ENCODE measurements at places on chromosomes 4 and X.

DNA sequence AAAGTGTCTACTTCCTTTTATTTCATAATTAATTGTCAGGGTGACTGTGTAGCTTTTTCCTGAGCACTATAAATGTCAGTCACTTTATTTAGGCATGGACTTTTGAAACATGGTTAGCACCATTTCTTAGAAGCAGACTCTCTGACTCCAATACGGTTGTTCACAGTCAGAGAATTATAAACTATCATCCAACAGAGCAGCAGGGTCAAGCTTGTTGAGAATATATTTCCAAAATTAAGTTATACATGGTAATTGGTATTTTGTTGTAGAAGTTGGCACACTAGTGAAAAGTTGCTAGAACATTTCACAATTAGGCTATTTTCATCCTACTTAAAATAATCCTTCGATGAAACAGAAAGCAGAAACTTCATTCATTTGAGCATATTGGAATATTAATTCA, 1155.5 kb upstream of the IGFBP7 start:
- no peak for DNase-seq

DNA sequence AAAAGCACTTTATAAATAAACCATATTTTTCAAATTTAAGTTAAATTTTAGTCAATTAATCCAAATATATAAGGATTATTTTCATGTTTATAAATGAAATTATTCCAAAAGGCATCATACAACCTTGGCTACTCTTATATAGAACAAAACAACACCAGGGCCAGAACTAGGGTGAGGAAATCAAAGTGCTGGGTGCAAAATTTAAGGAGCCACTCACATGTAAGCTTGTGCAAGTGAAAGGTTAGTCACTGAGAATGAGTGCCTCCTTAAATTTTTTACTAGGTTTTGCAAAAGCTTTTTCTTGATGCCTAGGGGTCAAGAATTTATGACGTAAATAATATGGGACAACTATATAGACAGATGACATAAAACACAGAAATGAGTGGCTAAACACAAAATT, 83.4 kb upstream of the COX18 start:
- no peak for DNase-seq

GRCh38 chr4:139247700-139248238, 32.3 kb downstream of the MGARP start:
- no peak for DNase-seq

DNA sequence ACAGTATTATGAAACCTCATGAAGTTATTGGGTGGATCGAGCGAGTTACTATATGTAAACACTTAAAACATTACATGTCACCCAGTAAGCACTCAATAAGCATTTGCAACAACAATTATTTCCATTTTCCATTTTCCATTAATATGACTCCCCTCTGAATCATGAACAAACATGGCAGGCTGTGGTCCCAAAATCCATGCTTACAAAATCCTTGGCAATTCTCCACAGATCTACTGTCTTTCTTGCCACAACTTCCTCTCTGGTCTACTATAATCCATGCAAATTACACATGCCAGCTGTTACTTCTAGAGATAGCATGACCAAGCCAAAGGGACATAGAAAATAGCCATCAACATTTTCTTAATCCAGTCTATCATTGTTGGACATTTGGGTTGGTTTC, 22.0 kb downstream of the ASB11 start:
- DNase-seq: no peak

GRCh38 chr4:73181231-73181630, 77.4 kb downstream of the ANKRD17 start:
- no peak for DNase-seq

DNA sequence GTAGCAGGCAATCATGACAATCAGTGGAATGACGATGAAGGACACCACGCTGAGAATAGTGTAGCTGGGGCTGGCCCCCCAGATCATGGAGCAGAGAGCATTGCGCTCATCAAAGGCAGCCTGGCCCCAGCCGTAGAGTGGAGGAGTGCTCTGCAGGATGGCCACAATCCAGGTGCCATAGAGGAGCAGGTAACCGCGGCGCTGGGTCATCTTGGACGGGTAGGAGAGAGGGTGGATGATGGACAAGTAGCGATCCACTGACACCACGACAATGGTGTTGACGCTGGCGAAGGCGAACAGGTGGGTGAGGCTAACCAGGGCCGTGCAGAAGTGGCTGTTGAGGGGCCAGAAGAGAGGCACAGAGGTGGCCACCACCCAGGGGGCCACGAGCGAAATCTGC, 2.8 kb downstream of the GPR101 start:
- DNase-seq: no peak

DNA sequence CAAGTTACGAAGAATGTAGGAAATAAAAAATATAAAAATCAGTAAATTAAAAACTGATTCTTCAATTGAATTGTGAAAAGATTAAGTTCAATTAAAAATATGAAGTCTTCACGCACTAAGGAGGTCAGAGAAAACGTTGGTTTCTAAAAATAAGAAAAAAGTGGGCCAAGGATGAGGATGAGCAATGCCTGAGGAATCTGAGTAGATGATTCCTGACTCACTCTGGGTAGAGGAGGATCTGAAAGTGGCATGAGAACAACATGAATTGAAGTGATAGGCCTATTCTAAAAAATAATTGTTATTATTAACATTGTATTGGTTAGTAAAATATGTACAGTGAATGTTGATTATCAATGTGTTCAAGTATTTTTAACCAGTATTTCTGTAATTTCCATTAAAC, 444.2 kb downstream of the GRIA2 start:
- no peak for DNase-seq

DNA sequence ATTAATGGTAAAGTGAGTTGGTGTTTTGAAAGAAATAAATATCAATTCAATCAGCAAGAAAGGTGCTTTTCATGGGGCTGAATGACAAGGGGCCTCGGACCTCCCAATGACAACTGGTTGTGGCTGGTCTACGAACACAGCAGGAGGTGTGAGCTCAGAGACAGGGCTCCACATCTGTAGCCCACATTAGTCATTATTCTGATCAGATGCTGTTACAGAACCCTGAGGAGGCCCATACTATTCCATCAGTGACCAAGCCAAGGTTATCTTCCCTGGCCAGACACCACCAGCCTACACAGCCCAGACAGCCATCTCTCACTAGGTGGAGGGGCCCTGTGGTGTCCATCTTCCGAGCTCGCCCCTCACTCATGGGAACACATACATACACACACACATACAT, 168.8 kb downstream of the SH3KBP1 start:
- no peak for DNase-seq

- DNase-seq: no peak
Measured at GRCh38 chrX:39850630-39851152, 247.1 kb downstream of the BCOR start.

- no peak for DNase-seq
Measured at GRCh38 chr4:106978046-106978774, 57.9 kb downstream of the DKK2 start.

DNA sequence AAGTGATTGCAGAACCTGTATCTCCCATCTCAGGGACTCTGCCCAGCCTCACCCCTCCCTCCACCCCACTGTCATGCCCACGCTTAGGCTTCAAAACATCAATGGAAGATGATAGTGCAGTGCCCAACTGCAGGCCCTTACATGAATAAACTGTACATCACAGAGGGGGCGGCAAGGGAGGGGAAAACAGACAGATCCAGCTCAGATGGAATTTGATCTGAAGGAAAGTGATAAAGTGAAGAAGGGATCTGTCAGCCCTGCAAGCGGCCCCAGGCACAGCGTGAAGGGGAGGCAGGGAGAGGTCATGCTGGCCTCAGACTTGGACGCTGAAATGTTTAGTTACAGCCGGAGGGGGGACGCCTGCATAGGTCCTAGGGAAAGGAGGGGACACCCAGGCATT, 38.5 kb downstream of the GYG2 start:
- DNase-seq: no peak

GRCh38 chr4:36921476-36922216, 322.9 kb upstream of the NWD2 start:
- DNase-seq: no peak

DNA sequence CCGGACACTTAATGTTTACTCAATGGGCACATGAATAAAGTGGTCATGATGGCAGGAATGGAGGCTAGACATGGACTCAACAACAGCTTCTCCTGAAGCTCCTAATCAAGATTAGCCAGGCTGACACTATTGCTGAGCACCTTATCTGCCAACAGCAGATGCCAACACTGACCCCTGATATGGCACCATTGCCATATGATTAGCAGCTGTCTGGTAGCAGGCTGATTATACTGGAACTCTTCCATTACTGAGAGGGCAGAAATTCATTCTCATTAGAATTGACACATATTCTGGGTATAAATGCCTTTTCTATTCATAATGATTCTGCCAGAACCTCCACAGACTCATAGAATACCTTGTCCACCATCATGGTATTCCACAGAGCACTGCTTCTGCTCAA, 18.4 kb upstream of the AFF1 start:
- DNase-seq: no peak

DNA sequence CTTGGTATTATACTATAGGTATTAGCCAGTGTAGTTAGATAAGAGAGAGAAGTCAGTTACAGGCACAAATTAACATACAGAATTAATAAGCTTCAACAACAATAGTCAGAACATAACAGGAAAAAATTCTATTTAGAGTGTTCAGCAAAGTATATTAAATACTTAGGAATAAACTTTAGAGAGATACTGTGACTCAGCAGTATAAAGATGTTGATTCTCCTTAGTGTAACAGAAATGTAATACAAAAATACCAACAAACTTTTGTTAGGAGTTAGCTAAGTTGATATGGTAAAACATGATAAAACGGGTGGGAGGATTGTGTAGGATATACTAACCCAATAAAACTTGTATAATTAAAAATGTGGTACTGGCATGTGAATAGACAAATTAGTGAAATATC, 154.3 kb downstream of the DIPK2B start:
- no peak for DNase-seq

GRCh38 chrX:75547783-75548182, 24.9 kb upstream of the ZDHHC15 start:
- no peak for DNase-seq

DNA sequence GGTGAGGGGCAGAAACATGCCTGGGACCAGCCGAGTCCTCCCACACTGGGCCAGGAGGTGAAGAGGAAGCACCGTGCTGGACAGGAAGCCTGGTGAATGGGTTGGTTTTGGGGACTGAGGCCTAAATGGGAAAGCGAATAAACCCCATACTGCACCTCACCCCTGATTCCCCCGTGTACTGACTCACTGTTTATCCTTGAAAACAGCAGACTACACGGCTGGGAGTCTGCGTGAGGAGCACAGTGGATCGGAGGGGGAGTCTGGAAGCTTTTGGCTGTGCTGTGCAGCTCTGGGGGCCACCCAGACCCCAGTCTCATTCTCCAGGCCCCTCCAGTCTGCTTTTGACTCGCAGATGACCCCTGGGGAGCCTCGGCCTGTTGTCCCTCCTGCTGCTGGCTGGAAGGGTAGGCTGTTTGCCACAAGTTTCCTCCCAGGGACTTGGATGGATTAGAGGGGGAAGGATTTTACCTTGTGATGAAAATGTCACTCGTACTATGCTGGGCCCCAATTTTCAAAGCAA, 90.0 kb downstream of the PSAPL1 start:
- DNase-seq: no peak

DNA sequence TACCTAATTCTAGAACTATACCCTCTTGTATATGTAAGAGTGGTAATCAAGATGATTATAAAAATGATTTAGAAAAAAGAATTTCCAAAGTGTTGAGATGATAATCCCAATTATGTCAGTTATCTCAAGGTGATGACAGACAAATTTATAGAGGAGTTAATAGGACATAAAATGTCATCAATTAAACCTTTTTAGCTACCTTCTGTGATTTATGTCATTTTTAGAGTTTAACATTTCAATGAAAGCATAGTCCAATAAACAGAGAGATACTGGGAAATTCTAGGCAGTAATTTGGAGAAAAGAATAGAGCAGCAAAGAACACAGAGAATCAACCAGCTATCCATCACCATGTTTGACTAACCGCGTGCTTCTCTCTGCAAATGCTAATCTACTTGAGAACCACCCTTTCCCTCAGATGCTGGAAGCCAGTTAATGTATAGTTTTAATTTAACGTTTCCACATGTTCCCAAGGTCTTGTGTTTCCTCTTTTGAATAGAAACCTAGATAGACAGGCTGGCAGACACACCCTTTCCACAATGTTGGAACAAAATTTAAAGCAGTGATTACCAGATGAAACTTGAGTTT, 433.1 kb upstream of the FAM241A start:
- no peak for DNase-seq

DNA sequence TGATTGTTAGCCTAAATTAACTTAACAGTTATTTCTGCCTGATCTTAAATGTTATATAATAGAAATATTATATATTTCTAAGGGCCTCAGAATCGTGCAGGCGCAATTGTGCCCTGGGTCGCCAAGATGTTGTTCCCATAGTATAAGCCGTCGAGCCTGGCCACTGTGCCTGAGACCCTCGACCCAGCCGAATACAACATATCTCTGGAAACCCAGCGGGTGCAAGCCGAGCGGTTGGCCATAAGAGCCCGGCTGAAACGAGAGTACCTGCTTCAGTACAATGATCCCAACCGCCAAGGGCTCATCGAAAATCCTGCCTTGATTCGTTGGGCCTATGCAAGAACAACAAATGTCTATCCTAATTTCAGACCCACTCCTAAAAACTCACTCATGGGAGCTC, 549.8 kb downstream of the KCTD8 start:
- no peak for DNase-seq

DNA sequence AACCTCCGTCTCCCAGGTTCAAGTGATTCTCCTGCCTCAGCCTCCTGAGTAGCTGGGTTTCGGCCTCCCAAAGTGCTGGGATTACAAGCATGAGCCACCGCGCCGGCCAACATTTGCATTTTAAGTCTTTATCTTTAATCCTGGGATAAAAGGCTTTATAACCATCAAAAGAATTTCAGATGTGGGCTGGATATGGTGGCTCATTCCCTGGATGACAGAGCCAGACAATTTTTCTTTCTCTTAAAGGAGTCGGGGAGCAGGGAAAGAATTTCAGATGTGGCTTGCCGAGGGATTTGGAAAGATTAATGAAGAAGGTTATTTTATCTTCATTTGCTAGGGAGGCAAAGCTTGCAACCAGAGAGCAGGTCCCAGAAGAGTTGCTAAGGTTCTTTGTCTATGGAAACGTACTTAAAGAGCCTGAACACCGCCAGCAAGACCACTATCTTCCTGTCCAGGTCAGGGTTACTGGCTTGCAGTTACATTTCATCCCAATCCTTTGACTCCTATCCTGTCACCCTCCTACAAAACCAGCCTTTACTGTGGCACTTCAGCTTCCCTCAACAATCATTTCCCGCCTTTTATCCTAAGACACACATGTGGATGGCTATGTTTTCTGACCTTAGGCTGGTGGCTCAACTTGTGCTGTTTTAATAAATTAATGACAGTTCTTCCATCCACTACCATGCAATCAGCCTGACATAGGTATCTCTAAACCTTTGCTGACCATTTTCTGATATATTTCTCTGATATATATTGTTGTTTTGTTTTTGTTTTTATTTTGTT, 3.9 kb upstream of the KLHL8 start:
- no peak for DNase-seq

GRCh38 chr4:6907658-6908191, 1.9 kb upstream of the TBC1D14 start:
- peak; percentile 9 for DNase-seq

Measured in NCI-H748 treated with DMSO at 0.1 percent for 48 hours (cell line).